ENCODE measurements at places on chromosomes 5 and 9.

GRCh38 chr5:170171811-170172210, 61.0 kb upstream of the C5orf58 start:
- no peak for DNase-seq

DNA sequence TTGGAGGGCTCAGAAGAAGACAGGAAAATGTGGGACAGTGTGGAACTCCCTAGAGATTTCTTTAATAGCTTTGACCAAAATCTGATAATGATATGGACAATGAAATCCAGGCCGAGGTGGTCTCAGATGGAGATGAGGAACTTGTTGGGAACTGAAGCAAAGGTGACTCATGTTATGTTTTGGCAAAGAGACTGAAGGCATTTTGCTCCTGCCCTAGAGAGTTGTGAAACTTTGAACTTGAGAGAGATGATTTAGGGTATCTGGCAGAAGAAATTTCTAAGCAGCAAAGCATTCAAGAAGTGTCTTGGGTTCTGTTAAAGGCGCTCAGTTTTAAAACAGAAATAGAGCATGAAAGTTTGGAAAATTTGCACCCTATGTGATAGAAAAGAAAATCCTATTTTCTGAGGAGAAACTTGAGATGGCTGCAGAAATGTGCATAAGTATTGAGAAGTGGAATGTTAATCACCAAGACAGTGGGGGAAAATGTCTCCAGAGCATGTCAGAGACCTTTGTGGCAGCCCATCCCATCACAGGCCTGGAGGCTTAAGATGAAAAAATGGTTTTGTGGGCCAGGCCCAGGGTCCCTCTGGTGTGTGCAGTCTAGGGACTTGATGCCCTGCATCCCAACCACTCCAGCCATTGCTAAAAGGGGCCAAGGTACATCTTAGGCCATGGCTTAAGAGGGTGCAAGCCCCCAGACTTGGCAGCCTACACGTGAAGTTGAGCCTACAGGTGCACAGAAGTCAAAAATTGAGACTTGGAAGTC, 463.7 kb upstream of the TLE4 start:
- DNase-seq, result no peak

DNA sequence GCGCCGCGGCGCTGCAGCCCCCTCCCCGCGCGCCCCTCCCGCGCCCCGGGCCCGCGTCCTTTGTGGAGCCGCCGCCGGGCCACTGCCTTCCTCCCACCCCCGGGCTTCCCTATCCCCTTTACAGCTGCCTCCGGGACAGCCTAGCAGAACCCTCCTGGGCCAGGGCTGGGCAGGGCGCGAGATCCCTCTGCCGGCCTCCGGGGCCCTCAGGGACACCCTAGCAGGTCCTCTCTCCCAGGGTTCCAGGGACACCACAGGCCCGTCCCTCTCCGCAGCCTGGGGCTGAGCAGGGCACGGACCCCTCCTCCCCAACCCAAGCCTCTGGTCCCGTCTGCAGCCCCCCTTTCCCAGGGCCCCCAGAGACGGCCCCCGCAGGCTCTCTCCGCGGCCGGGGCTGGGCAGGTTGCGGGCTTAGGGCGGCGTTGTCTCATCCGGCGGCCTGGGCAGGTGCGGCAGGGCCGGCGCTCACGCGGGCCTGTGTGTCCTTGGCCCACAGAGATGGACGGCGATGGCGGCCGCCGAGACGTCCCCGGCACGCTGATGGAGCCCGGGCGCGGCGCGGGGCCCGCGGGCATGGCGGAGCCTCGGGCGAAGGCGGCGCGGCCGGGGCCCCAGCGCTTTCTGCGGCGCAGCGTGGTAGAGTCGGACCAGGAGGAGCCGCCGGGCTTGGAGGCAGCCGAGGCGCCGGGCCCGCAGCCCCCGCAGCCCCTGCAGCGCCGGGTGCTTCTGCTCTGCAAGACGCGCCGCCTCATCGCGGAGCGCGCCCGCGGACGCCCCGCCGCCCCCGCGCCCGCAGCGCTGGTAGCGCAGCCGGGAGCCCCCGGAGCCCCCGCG, 710 bp downstream of the WNK2 start:
- DNase-seq, result peak; percentile 84

DNA sequence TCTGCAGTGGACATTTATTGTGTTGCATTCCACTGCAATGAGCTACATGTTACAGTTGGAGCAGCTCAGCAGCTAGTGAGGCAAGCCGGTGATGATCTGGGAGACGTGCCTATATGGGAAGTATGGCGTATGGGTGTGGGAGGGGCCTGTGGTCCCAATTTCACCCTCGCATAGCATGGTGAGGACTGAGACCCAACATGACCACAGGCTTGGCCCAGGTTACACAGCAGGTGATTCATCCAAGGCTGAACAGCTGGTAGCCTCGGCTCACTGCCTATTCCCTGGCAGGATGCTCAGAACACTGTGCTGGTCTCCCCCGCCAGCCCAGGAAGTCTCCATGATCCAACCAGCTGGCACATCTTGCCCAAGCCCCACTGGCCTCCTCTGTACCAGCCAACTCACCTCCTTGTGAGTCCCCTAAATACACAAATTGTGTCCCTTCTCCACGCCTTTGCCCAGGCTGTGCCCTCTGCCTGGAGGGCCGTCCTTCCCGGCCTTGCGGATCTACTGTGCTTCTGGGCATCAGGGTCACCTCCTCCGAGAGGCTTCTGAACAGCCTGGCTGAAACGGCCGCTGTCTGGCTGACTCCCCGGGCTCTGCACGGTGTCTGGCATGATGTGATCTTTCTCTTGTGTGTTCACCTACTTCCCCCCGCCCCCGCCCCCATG, 81.4 kb downstream of the NSUN2 start:
- DNase-seq, result no peak

DNA sequence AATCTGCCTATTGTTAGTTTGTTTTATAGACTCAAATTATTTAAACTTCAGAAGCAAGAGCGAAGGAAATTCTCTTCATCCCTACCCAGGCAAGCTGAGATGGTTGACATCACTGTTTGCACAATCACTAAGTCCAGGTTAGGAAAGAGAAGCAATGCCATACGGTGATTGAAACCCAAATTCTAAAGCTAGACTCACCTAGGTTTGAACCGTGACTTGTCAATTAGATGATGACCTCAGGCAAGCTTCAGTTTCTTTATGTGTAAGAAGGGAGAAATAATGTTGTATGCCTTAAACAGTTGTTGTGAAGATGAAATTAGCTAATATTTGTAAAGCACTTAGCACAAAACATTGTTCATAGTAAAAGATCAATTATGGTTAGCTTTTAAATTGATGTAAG, 96.5 kb upstream of the ANKRD55 start:
- no peak for DNase-seq

DNA sequence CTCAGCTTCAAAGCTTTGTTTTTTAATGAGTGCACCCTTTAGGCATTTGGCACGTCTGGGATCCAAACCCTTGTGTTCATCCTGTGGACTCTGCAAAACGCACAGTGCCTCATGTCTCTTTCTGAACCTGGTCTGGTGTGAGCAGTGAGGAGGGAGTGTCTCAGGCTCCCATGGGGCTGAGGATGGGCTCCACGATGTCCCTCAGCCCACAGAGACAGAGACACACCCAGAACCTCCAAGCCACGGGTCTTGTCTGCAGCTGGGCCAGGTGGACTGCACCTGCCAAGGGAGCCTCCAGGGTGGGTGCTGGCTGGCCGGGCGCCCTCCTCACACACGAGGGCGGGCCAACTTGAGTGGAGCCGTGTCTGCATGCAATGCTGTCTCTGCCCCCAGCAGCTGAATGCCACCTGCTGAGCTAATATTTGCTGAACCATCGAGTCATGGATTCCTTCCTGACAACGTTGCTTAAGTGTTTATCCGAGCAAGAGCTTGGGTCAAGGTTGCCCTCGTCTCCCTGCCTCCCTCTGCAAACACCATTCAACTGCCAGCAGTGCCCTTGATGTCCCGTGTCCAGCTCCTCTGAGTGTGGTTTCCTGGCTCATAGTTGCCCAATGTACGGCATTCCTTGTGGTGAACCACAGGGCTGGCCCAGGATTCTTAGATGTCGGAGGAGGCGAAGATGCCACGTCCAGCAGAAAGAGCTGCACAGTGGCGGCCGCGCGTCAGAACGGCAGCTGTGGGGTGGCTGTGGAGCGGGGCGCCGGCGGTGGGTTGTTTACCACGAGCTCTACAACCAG, 31.4 kb upstream of the LPCAT1 start:
- DNase-seq, result no peak

DNA sequence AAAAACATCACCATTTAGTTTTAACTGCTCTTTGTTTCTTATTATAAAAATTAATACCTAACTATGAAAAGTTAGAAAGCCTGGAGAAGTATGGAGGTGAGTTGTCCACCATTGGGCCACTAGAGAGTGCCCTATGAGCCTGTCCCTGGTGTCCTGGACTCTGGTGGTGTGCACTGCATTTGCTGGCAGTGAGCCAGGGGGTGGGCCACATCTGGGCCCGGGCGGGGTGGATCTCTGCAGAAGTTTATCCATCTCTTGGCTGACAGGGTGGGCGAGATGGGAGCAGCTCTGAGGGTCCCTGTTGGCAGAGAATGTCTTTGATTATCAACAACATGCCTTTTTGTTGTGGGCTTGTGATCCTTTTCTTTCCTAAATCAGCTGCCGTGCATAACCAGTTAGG, 8.2 kb downstream of the TENT4A start:
- DNase-seq, result peak; percentile 69

DNA sequence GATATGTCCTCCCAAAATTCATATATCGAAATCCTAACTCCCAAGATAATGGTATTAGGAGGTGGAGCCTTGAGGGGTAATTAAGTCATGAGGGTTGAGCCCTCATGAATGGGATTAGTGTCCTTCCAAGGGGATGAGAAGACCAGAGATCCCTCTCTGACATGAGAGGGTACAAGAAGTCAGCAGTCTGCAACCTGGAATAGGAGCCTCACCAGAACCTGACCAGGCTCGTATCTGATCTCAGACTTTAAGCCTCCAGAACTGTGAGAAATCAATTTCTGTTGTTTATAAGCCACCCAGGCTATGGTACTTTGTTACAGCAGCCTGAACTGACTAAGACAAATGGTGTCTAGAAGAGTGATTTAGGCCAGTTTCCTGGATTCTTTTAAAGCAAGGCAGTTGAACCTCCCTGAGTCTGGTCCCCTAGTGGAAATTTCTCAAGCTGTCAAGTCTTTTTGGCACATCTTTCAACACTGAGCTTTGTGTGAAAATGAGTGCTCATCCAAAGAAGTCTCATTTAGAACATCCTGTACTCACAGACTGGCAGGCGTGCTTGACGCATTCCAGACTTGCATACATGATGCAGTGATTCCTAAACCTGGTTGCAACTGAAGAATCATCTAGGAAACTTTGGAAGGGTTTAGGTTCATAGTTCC, 254.8 kb upstream of the PPP1R2B start:
- DNase-seq, result no peak

- no peak for DNase-seq
Measured at GRCh38 chr9:127549751-127550150, 62.3 kb upstream of the STXBP1 start.

DNA sequence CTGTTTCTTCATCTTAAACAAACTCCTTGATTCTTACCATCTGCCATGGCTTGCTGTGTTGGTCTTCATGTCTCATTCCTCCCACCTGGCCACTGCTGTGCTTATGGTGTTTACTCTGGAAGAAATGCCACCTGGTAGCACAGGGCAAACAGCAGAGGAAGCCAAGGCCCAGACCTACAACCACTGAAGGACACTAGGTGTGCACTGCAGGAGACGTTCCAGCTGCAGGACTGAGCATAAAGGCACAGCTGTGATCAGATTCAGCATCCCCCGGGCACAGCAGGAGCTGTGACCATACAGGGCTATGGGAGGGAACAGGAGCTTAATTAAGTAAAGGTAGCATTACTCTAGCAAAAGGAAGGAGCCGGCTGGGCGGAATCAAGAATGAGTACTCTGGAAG, 12.6 kb upstream of the GNAQ start:
- DNase-seq, result no peak

- DNase-seq, result no peak
Measured at GRCh38 chr9:14323083-14323971, 9.4 kb upstream of the NFIB start.

- DNase-seq, result no peak
Measured at GRCh38 chr5:77133061-77133758, 46.1 kb upstream of the ZBED3 start.

DNA sequence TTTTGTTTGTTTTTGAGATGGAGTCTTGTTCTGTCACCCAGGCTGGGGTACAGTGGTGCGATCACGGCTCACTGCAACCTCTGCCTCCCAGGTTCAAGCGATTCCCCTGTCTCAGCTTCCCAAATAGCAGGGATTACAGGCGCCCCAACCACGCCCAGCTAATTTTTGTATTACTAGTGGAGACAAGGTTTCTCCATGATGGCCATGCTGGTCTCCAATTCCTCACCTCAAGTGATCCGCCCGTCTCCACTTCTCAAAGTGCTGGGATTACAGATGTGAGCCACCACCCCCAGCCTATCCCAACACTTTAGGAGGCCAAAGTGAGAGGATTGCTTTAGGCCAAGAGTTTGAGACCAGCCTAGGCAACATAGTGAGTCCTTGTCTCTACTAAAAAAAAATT, 19.3 kb downstream of the SPZ1 start:
- DNase-seq, result no peak

DNA sequence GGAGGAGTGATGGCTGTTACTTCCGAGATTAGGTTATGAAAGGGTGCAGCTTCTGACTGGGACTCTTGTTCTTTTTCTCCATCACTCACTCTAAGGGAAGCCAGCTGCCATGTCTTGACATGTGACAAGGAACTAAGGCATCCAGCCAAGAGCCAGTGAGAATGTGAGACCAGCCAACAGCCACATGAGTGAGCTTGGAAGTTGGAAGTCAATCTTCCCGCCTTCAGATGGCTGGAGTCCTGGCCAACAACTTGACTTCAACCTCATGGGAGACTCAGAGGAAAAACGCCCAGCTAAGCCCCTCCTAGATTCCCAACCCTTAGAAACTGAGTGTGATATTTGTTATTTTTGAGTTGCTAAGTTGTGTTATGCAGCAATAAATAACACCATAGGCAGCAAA, 201.1 kb downstream of the SNX18 start:
- no peak for DNase-seq

- no peak for DNase-seq
Measured at GRCh38 chr9:19875291-19875920, 86.6 kb upstream of the SLC24A2 start.

- peak; percentile 22 for DNase-seq
Measured at GRCh38 chr5:1059884-1060263, 51.3 kb downstream of the NKD2 start.

DNA sequence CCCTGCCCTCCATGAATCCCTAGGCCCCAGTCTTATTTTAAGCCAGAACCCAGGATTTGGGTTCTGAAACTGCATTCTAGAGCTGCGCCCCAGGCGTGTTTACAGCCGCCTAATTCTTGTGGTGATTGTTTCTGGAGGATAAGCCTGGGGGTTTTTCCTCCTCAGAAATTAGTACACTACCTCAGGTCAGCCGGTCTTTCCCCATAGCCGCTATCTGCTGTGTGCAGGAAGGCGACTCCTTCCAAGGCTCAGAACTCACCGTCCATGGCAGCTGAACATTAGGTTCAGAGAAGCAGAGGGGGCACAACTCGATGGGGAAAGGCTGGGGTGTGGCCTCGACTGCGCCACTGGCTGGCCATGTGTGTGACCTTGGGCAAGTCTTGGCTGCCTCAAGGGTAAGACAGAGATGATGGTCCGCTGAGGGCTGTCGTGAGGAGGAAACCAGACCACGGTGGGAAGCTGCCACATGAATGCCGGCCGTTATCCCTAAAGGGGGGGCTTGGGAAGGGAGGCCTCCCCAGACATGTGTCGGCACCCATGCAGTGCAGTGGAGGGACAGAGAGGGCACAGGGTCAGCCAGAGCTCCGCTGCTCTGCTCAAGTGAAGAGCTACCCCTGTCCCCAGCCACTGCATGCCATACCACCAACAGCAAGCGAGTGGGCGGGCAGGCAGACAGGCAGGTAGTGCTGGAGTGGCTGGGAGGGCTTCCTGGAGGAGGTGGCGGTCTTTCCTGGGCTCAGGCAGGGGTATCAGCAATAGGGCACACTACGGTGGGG, 28.9 kb downstream of the SHB start:
- no peak for DNase-seq

- no peak for DNase-seq
Measured at GRCh38 chr9:126471084-126471624, 142.6 kb upstream of the LMX1B start.

Data from SK-N-SH (cell line).